ENCODE measurements at places on chromosomes 13 and 19.

GRCh38 chr19:56927791-56928207, 87.3 kb upstream of the PEG3 start:
- no peak for DNase-seq

GRCh38 chr13:75368167-75368566, 113.8 kb downstream of the TBC1D4 start:
- no peak for DNase-seq

GRCh38 chr19:50975766-50976165, 6.4 kb upstream of the KLK6 start:
- no peak for DNase-seq

DNA sequence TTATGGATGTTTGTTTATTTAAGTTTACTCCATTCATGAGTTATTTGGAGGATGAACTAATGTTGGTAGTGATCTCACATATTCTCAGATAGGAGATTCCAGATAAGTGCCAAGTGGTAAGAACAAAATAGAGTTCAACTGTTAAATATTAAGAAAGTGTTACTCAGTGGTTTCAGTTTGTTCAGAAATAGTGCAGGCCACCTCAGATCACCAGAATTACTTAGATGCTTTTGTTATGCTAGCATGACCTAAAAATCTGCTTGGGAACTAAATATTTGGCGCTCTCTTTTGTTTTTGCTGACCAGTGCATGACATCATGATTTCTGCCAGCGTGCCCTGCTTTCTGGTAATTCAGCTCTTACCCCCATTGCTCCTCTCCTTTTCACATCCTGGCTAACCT, 15.6 kb downstream of the CLDN10 start:
- no peak for DNase-seq

- DNase-seq: no peak
These were observed 417.1 kb downstream of the ITGBL1 start for GRCh38 chr13:101869553-101869952.
